ENCODE measurements at places on chromosomes 12 and 14.

DNA sequence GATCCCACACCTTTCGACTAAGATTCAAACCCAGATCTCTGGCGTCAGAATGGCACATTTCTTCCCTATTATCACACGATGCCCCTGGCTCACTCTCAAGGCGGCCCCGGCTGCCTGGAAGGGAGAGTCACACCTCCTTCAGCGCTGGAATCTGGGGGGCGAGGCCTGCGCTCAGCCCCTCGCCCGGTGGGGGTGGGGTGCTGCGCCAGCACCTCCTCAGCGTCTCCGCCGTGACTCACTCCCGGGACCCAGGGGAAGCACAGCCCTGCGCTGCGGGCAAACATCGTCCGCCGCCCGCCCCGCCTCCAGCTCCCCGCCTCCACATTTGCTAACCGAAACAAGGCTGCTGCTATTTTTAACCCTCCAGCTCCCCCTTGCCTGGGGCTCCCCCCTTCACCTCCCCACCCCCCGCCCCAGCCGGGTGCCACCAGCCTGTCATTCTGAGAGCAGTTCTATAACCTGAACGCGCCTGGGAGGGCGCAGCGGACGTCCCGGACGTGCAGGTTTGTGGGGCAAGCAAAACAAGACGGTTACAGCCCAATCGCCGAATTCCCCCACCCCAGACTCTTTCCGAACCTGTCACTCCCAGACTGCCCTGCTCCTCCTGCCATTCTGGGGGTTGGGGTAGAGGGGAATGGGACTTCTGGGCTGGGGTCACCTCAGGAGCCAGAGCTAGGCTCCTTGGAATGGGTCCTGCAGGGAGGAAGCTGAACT lies 6.7 kb downstream of the HDAC7 start:
- DNase-seq: peak; percentile 95

GRCh38 chr12:131204416-131205274 lies 250.9 kb downstream of the ADGRD1 start:
- DNase-seq: no peak

DNA sequence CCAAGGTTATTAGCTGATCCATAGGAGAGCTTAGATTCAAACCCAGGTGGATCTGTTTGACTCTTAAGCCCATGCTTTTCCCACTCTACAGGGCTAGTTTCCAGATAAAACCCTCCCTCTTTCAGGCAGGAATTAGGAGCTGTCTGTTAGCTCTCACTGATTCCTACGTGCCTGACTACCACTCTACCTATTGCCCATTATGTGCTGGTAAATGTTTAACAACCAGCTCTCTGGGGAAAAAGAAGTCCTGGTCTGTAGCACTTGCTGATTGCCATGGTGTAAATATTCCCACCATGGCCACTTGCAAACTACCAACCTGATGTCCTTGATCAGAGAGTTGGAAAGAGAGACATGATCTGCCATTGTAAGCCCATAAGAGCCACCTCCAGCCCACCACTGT lies 65.5 kb upstream of the BDKRB2 start:
- DNase-seq: no peak

GRCh38 chr14:104930526-104931303 lies 6.0 kb downstream of the PLD4 start:
- DNase-seq: no peak

DNA sequence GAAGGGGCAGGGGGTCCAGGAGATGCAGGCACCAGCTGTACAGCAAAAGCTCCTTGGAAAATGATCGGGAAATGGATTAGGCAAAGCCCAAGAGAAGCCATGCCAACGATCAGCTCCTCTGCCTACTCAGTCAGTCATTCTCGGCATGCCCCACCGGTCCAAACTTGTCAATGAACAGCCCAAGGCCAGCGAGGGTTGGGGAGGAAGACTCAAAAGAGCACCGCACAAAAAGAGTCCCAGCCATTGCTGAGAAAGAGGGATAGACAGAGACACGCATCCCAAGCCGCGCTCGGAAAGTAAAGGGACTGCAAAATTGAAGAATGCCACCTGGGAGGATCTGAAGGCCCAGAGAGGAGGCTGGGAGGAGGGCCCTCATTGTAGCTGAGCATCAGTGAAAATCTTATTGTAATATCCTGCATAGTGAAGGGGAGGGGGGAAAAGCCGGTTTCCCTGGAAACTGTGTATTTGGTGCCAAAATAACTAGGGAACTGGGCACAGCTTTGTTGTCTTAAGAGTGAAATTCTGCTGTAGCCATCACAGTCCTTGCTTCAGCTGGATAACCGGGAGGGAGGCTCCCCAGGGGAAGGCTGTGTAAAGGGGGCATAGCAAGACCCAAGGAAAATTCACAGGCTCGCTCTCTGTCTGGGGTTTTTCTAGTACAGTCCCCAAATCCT lies 4.7 kb downstream of the KDM2B start:
- DNase-seq: no peak

- no peak for DNase-seq
Measured at GRCh38 chr12:53454707-53455106, 2.8 kb downstream of the PCBP2 start.

DNA sequence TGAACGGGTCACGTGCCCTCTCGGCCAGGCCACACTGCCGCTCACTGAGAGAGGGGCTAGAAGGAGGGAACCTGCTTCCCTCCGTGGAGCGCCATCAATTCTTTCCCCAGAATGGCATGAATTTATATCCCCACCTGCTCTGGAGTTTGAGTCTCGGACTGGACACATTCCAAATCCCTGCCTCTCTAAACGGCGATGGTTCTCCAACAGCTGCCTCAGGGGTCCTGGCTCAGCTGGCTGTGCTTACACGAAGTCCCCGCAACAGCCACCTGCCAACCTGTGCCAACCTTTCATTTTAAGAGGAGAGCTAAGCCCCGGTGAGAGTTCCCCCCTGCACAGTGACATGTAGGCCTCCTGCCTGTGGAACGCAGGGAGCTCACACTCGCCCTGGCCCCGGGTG lies 73.2 kb downstream of the RIMBP2 start:
- DNase-seq: no peak

- no peak for DNase-seq
Measured at GRCh38 chr12:105279460-105280056, 43.6 kb upstream of the APPL2 start.

- no peak for DNase-seq
Measured at GRCh38 chr14:44756554-44756953, 205.2 kb downstream of the KLHL28 start.

DNA sequence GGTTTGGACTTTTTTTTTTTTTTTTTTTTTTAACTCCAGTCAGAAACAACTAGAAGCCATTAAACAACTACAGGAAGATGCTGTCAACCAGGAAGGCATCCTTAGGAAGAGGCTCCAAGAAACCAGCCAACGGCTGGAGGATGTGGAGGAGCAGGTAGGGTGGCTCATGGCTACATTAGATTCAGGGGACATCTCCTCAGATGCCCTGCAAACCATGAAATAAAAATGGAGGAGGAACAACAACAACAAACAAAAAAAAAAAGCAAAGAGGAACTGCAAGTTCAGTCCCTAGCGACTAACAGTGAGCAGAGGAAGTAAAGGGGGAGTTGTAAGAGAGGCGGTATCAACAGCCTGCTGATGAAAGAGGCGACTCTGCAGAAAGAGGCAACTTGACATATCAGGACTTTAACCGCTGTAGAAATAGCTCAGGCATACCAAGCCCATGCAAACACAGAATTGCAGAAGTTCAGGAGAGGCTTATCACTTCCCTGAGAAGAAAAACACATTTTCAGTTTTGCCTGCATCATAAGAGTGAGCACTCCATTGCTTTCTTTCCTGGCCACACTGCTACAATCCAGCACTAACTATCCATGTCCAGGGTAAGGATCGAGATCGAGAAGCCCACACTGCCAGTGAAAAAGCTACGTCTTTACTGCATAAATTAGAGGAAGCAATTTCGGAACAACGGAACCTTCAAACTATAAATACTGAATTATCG lies 103.5 kb upstream of the BCAT1 start:
- no peak for DNase-seq

DNA sequence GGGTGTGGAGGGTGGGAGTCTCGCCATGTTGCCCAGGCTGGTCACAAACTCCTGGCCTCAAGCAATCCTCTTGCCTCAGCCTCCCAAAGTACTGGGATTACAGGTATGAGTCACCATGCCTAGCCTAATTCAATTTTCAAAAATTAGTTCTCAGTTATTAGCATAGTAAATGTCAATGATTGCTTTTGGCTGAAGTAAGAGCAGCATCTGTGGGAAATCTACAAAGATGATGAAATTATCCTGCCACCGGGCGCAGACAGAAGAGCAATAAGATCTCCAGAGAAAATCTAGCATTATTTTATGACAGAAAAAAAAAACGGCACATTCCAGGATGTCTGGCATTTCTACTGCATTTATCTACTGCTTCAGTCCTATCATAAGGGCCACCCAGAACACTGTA lies 97.9 kb upstream of the DAAM1 start:
- no peak for DNase-seq

GRCh38 chr12:120955232-120955631 lies 23.1 kb upstream of the HNF1A start:
- no peak for DNase-seq

DNA sequence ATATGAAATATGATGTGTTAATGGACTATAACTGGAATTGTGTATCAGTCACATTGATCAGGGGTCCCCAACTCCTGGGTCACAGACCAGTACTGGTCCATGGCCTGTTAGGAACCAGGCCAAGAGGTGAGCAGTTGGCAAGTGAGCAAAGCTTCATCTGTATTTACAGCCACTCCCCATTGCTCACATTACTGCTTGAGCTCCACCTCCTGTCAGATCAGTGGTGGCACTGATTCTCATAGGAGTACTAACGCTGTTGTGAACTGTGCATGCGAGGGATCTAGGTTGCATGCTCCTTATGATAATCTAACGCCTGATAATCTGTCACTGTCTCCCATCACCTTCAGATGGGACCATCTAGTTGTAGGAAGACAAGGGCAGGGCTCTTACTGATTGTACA lies 72.3 kb downstream of the CDK17 start:
- DNase-seq: no peak

- DNase-seq: no peak
Measured at GRCh38 chr12:6198051-6198450, 2.1 kb upstream of the CD9 start.

- no peak for DNase-seq
Measured at GRCh38 chr14:78278464-78279250, 108.5 kb downstream of the NRXN3 start.

DNA sequence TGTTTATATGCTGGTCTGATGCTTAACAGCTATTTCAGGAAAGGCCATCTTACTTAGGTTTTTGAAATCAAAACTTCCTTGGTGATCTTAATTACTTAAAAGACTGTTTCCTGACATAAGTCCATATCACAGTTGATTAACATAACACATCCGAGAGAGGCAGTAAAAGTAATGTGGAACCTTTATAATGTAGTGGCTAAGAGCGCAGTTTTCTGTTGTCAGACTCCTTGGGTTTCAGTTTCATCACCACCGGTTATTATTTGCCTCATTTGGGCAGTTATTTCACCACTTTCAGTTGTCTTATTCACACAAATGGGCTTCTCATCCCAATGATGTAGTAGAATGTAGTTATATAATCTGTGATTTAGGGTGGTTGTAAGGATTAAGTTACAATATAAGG lies 30.9 kb downstream of the TBC1D15 start:
- no peak for DNase-seq

DNA sequence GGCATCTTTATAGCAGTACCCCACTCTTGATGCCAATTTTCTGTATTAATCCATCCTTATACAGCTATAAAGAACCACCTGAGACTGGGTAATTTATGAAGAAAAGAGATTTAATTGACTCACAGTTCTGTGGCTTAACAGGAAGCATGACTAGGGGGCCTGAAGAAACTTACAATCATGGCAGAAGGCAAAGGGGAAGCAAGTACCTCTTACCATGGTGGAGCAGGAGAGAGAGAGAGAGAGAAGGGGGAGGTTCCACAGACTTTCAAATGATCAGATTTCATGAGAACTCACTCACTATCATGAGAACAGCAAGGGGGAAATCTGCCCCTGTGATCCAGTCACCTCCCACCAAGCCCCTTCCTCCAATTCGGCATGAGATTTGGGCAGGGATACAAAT lies 84.4 kb downstream of the SLC24A4 start:
- no peak for DNase-seq

DNA sequence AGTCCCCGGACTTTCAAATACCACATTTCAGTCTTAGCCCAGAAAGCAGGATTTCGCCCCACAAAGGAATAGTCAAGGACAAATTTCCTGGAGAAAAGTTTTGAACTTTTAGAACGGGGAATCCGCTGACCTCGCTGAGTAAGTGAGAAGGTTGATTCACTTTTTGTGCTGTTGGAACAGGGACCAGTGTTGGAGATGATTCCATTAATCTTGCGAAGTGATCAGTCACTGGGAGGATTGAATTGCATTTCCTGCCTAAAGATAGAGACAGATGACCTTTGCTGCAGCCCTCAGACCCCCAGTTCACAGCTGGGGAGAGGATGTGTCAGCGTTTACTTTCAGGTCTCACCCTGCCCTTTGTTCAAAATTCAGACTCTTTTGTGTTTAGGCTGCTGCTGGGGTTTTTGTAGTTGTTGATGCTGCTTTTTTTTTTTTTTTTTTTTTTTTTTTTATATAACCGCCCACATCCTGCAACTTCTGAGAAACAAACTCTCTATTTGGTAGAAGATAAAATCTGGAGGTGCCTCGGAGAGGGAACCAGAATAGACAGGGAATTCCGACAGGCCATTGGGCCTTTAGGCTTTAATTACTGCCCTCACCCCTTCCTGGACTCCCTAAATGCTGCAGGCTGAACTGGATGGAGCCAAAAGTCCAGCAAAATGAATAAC lies 9.8 kb upstream of the KDM2B start:
- DNase-seq: peak; percentile 20

- no peak for DNase-seq
Measured at GRCh38 chr14:71136386-71137060, 229.3 kb downstream of the PCNX1 start.

DNA sequence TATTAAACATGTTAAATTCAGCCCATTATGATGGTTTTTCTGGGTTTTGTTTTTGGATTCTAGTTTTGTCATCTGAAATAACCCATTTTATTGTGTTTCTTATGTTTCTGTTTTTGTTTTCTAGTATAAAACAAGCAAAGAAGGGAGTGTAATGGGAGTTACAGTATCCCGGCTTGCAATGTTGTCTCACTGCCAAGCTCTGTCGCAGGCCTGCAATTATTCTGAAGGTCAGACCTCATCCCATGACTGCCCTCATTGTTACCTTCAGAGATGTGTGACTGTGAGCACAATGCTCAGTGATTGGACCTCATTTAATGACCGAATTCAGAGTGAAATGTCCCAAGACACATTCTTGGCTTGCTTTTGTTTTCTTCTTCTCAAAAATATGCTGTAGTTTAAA lies 73.0 kb upstream of the ATF1 start:
- no peak for DNase-seq

- DNase-seq: no peak
Measured at GRCh38 chr14:65070471-65070976, 31.8 kb downstream of the MAX start.

Measured in psoas muscle (tissue), 8 donors.